Retinal pigment epithelial cell (primary cell): ENCODE measurements at places on chromosomes 7 and 10.

DNA sequence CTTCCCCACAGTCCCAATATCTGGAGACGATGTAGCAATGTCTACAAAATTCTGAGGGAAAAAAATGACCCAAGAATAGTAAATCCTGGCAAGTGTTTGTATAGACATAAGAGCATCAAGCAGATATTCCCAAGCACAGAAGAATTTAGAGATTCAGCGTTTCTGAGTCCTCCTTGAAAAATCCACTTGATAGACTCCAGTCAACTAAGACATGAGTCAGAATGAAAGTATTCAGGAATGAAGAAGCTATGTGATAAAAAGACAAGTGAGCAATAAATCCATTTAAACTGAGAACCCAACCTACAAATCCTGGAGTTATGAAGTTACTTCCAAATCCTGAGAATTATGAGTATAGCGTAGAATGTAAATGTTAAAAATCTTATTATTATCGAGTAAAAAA lies 86.1 kb upstream of the NPY start:
- no peak for DNase-seq

DNA sequence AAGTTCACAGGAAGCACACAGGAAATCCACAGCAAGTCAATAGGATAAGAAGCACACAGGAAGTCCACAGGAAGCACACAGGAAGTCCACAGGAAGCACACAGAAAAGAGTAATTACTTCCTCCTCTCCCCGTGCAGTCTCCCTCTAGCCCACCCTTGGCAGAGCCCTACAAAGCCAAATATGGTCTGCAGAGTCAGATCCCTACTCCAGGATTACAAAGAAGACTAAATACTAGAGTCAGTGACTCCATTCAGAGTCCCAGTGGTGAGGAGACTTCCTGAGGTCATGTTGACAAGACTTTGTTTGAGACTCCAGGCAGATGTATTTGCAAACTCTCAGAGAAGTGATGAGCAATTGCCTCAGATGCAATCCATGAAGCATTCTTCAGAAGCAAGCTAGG lies 398.6 kb upstream of the AUTS2 start:
- no peak for DNase-seq

- DNase-seq = no peak
Measured at GRCh38 chr7:18491871-18492270, 3.7 kb upstream of the HDAC9 start.

DNA sequence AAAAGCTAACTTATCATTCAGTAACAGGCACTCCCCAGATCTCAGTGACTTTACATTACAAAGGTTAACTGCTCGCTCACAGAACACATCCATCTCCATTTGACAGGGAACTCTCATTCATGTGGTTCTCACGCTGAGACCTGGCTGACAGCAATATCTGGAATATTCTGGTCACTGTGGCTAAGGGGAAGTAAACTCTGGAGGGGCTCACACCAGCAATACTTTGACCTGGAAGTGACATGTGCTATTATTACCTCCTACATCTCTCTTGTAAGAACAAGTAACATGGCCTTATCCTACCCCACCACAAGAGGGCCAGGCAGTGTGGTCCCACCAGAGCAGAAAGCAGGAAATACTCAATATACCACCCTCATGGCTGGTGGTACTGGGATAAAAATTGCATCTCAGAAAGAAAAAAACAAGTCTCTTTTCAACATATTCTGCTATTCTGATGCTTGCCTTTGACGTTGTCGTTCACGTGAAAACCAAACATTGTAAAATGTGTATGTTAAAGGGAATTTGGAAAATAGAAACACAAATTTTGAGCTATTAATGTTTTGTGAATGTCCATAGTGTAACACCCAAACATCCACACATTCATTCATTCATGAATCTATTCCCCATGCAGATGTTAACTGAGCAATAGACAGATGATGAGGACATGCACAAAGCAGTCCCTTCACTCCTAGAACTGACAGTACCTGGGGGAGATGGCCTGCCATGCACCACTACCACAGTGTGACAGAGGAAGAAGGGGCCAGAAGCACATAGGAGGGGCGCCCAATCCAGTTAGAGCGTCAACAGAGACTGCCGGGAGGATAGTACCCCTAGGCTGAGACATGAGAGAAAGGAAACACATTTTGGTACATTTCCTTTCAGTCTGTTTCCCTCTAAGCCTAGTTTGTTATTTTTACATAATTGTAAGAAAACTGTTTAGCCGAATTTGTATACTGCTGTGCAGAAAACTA lies 166.0 kb upstream of the SP4 start:
- DNase-seq = peak; percentile 14

DNA sequence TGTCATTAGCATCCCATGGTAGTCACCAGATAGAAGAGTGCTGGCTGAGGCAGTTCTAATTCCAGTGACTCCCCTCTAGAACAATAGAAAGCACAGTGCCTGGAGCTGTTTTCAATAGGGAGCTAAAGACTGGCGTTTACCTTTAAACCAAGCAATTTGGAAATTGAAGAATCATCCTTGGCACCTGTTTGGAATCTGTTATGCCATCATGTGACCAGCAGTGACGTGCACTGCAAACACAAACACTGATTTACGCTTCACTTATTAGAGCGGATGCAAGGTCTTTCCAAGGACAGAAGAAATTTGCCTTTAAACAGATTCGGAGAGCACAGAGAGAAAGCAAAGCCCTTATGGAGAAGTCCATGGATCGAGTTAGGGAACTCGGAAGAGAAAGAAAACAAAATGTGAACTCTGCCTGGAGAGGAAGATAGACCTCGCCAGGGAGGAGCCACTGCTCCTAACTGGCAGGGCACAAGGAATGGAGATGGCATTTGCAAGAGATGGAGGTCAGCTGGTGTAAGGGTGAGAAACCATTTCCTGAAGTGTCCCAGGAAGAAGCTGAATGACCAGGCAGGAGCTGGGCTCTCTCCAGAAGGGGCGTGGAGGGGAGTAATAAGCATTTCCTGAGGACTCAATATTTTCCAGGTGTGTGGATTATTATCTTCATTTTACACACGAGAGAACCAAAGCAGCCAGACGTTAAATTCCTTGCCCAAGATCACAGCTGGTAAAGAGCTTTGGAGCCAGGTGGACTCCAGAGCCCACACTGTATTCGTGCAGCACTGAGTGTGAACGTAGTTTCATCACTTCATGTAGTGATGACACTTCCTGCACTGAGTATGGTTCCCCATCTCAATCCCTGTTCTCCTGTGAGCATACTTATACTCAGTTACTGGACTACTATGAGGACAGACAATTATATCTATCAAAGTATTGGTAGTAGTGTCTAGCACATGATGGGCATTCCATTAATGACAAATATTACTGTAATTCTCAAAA lies 97.7 kb downstream of the CUBN start:
- no peak for DNase-seq

- DNase-seq = no peak
Measured at GRCh38 chr10:75233444-75234016, 2.2 kb downstream of the COMTD1 start.

GRCh38 chr10:44182909-44183308 lies 202.0 kb downstream of the CXCL12 start:
- DNase-seq = no peak

GRCh38 chr7:66426996-66427395 lies 201.7 kb upstream of the KCTD7 start:
- DNase-seq = no peak

- DNase-seq = no peak
Measured at GRCh38 chr10:6012121-6012905, 35.0 kb upstream of the IL15RA start.
